Thyroid gland (tissue), 4 donors: ENCODE measurements at places on chromosomes 7 and 10. TPM values are rescaled to one million over a fixed set of nuclear protein-coding genes. Genes with fewer than 3 reads are reported as not detected.
A peak's percentile ranks its signal among the peaks of the same experiment; 100 is the strongest.

- DNase-seq, result no peak
These were observed 198.3 kb upstream of the DKK1 start for GRCh38 chr10:52115823-52116222.

GRCh38 chr7:116583653-116584052, 58.8 kb downstream of the CAV1 start:
- DNase-seq, result no peak

- no peak for DNase-seq
These were observed 81.9 kb upstream of the TNS3 start for GRCh38 chr7:47663851-47664250.

GRCh38 chr7:44280636-44280992, 44.8 kb downstream of the CAMK2B start:
- no peak for DNase-seq

DNA sequence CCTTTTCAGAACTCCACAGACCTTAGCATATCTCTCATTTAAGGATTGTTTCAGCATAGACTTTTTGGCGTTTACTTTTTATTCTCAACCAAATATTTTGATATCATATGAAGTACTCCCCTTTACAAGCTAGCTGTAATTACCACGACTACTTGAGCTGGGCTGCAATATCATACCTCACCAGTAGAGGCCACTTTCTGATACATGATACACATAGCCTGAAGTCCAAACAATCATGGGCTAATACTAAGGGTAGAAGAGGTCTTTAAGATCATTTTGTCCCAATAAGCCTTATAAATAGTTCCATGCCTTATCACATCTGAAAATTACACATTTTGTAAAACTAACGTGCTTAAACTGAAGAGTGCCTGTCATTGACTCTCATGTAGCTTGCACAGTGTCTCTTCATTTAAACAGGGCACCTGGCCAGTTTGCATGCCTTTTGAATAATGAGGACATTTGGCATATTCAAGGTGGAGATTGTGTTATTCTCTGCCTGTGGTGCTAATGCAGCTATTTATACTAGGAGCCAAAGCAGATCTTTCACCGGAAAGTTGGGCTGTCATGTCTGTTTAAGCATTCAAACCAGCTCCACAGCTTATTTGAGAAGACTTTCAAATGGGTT, 403.7 kb upstream of the ZMIZ1 start:
- no peak for DNase-seq

GRCh38 chr7:15780271-15780670, 93.8 kb upstream of the MEOX2 start:
- DNase-seq, result no peak

- DNase-seq, result no peak
These were observed 296.1 kb upstream of the SEMA3A start for GRCh38 chr7:84490661-84491060.

DNA sequence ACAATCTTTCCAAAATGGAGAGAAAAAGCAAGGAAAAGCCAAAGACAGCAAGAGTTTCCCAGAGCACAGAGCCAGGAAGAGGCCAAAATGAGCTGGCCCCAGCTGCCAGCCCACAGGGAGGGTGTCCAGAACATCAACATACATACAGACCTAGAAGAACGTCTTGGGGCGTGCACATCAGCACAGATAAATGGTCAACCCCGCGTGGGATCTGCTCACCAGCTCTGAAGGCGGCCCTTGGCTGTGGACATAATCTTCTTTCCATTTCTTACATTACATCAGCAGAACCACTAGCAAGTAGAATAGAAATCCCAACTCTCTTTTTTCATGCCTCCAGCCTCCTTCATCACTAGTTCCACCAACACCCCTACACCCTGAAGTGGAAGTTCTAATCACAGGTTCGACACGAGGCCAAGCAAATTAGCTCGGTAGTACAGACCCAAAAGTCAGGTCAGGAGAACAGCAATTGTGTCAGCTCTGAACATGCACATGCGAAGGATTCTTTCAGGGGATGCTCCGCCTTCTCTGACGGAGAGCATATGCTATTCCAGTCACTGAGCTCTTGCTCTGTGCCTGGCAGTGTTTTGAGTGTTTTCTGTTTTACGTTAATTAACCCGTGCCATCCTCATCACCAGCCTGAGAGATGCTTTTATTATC, 16.4 kb downstream of the SH3PXD2A start:
- no peak for DNase-seq

DNA sequence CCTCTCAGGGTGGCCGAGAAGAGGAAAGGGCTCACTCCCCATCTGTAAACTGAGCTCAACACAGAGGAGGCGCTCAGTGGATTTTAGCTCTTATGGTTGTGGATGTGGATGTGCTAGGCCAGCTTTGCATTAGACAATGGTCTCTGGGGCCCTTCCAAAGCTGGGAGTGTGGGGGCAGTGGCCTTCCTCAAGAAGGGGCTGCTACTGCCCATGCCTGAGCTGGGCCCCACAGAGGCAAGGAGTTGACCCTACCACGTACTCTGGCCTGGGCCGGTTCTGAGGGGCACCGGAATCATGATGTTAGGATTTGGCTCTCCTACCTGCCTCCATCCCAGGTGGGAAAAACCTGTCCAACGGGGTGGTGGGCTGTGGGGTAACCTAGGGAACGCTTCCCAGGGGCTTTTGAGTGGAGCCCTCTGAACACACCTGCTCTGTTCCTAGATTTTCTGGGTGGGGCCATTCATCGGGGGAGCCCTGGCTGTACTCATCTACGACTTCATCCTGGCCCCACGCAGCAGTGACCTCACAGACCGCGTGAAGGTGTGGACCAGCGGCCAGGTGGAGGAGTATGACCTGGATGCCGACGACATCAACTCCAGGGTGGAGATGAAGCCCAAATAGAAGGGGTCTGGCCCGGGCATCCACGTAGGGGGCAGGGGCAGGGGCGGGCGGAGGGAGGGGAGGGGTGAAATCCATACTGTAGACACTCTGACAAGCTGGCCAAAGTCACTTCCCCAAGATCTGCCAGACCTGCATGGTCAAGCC, 11.5 kb downstream of the AQP1 start:
- peak; percentile 0 for DNase-seq

GRCh38 chr10:62121187-62121530, 147.5 kb downstream of the RTKN2 start:
- DNase-seq, result no peak

DNA sequence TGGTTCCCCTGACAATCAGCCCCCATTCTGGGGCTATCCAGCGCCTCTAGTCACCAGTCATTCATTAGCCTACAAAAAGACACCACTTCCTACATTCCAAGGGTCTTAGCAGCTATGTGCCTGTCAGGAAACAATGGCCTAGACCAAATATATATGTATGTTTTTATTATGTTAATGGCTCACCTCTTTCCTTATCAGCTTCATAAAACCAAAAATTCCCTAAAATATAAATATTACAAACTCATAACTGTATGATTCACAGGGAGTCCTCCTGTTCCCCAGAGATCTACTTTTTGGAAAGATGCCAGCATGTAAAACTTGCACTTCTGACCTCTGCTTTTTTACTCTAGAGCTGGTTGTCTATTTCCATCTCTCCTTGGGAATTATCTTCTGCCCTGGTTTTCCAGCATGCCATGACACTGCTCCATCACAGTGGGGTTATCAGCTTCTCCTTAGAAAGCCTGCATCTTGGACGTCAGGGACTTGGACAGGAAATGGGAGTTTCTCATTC, 79.2 kb downstream of the ABCA13 start:
- DNase-seq, result no peak

- no peak for DNase-seq
These were observed 105.0 kb upstream of the DIP2C start for GRCh38 chr10:794382-794956.

DNA sequence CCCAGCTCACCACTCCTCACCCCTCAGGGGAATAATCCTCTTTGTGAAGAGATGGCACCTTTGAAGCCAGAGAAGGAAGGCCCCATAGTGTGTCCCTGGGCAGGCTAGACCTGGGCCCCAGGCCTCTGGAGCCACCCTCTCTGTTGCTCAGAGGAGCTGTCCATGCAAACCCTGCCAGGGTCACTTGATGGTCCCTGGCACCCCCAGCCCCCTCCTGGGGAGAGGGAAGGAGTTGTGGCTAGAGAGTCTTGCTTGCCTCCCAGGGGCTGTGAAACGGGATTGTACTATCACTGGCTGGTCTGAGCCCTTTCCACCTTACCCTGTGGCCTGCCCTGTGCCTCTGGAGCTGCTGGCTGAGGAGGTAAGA, 5.8 kb downstream of the GHRHR start:
- no peak for DNase-seq

- no peak for DNase-seq
These were observed 47.7 kb upstream of the SFMBT2 start for GRCh38 chr10:7458556-7458955.

DNA sequence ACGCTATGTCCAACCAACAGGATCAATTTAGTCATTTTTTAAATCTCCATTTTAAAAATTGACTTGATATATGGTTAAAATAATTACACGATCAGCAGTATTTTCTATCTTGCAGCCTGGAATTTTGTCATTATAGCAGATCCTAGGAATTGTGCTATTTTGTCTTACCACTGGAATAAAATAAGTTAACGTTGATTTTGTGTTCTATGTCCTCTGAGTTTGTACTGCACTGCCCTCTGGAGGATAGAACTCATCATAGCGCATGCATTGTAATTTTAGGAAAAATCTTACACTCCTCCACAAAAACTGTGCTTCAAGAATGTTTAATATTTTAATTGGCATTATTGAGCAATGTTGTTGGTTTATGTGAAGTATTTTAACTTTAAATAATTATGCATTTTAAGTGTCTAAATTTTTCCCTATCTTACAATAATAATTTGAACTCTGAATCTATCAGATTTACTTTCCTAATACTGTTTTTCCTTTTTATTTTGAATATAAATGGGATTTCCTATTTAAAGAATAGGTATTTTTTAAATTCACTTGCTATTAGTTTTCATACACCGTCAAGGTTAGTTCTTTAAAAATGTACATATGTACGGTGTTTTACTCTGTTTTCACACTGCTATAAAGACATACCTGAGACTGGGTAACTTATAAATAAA, 220.1 kb downstream of the PPP1R3A start:
- peak; percentile 4 for DNase-seq

DNA sequence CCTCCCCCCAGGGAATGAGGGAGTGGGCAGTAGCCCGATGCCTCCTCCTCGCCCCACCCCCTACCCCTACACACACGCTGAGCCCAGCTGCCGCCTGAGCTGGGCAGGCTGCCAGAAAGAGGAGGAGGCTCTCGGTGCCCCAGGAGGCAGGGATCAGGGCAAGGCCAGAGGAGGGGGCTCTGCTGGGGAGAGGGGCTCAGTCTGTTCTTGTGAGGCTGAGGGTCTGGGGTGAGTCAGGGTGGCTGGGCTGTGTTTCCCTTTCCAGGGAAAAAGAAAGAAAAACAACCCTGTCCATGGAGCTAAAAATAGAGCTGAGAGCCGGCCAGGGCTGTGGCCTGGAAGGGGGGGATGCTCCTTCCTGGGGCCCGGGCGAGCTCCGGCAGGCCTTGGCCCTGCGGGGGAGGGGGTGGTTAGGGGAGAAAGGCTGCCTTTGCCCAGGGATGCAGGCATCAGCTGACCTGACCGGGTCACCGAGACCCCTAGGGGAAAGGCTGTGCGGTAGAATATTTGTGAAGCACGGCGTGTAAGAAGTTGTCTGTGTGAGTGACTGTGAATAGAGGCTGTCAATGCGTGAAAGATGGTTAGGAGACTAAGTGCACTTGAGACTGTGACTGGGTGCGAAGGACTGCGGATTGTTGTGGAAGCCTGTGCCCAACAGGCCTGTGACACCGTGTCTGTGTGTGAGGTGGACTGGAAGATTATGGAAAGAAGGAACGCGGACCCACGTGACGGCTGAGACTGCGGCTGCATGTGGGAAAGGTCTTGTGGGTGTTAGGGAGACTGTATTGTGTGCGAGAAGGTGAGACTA, 1.2 kb upstream of the LZTS2 start:
- DNase-seq, result peak; percentile 92

GRCh38 chr7:19121977-19122588, 4.6 kb upstream of the TWIST1 start:
- no peak for DNase-seq

GRCh38 chr7:27459021-27459730, 203.5 kb downstream of the HIBADH start:
- no peak for DNase-seq

GRCh38 chr10:90162271-90162853, 461.0 kb downstream of the KIF20B start:
- no peak for DNase-seq

- DNase-seq, result peak; percentile 78
These were observed 922 bp downstream of the CXCL12 start for GRCh38 chr10:44383749-44384600.

- no peak for DNase-seq
These were observed 63.9 kb upstream of the PRKCQ start for GRCh38 chr10:6643962-6644361.

- DNase-seq, result no peak
These were observed 43.9 kb upstream of the GRB10 start for GRCh38 chr7:50826371-50827172.

- no peak for DNase-seq
These were observed 67.0 kb upstream of the ZNF804B start for GRCh38 chr7:88692493-88692892.

GRCh38 chr10:35130663-35131062, 4.0 kb downstream of the CREM start:
- no peak for DNase-seq

GRCh38 chr7:80781561-80781979, 137.3 kb downstream of the SEMA3C start:
- peak; percentile 43 for DNase-seq

The CRYGN gene
- 21.5 TPM for total RNA-seq

The EPDR1 gene
- 70.2 TPM for total RNA-seq

The MYPN gene
- total RNA-seq, result not detected

The POMZP3 gene
- 2.7 TPM for total RNA-seq

The SCIN gene
- 8.4 TPM for total RNA-seq

The ACSL5 gene
- total RNA-seq, result 6.8 TPM

The DNAH11 gene
- 9.9 TPM for total RNA-seq

The MRLN gene
- not detected for total RNA-seq

The FAM131B gene
- total RNA-seq, result 0.11 TPM

The IFIT1 gene
- total RNA-seq, result 8.4 TPM
